8988T (cell line): ENCODE measurements at places on chromosomes 1 and 21.

GRCh38 chr21:46655230-46655629, 19.8 kb downstream of the PRMT2 start:
- no peak for DNase-seq

DNA sequence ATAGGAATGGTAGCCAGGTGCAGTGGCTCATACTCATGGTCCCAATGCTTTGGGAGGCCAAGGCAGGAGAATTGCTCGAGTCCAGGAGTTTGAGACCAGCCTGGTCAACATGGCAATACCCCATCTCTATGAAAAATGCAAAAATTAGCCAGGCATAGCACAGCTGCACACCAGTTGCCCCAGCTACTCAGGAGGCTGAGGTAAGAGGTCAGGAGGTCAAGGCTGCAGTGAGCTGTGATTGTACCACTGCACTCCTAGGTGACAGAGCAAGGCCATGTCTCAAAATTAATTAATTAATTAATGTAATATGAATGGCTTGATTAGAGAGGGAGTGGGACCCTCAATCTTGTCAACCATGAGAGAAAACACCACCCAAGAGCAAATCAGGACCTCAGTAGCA, 198.7 kb upstream of the DUSP10 start:
- DNase-seq = no peak

DNA sequence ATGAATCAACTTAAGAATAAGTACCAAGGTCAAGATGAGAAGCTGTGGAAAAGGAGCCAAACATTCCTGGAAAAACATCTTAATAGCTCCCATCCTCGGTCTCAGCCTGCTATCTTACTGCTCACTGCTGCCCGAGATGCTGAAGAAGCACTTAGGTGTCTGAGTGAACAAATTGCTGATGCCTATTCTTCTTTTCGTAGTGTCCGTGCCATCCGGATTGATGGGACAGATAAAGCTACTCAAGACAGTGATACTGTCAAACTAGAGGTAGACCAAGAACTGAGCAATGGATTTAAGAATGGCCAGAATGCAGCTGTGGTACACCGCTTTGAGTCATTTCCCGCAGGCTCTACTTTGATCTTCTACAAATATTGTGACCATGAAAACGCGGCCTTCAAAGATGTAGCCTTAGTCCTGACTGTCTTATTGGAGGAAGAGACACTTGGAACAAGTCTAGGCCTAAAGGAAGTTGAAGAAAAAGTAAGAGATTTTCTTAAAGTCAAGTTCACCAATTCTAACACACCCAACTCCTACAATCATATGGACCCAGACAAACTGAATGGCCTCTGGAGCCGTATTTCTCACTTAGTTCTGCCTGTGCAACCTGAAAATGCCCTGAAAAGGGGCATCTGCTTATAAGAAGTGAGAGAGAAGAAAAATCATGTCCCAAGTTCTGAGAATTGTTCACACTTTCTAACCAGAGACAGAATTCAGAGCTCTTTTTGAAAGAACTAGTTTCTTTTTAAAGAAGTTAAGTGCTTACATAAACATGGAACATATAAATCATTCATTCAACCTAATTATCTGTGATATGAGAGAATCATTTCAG, 35.7 kb downstream of the TOR1AIP1 start:
- no peak for DNase-seq

- no peak for DNase-seq
These were observed 471.4 kb downstream of the PTBP2 start for GRCh38 chr1:97192872-97193572.

DNA sequence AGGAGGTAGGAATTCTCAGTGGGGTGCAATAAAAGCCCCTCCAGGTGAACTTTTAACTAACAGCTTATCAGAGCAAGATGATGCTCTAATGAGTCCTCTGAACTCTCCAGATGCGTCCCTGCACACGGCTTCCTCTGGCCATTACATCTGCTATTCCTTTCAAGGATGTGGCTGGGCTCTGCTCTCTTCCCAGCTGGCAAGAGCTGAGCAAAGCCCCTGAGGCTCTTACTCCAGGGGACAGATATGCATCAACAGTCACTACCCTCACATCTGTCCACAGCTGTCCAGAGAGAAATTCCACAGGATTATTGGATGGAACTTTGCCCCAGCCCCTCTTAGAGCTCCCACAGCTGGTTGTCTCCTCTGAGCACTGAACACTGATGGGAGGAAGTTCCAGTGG, 267.8 kb downstream of the C1orf94 start:
- no peak for DNase-seq

DNA sequence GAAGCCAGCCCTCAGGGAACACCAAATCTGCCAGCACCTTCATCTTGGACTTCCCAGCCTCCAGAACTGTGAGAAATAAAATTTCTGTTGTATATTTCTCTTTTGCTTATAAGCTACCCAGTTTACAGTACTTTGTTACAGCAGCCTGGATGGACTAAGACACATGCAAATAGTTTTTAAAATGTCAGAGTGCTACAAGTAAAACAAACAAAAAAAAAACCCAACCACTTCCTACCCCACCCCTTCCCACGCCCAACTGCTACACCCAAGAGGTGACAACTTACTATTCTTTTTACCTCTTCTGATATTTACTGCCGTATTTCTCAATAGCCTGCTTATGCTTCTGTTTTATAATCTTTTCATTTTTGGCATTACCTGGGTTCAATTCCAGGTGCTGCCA, 8.6 kb upstream of the SPSB1 start:
- DNase-seq = no peak

- peak; percentile 72 for DNase-seq
These were observed 3.7 kb upstream of the SLC1A7 start for GRCh38 chr1:53145942-53146708.

GRCh38 chr1:155944444-155944799, 3.0 kb downstream of the RXFP4 start:
- DNase-seq = no peak

DNA sequence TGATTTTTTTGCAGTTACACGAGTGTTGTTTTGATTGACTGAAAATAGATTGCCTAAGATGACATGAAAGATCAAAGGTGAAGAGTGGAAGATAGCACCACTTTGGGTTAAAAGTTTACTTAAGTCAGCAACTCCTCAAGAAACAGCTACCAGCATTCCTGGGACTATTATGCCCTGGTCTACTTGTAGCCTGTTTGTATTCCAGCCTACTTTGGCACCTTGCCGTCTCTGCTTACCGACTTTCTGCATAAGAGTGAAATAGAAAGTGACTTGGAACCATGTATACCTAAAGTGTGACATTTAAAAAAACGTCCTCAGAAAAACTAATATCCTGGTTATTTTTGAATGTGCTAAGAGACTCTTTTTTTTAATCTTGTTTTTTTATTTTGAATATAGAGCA, 631.5 kb upstream of the PTBP2 start:
- no peak for DNase-seq

DNA sequence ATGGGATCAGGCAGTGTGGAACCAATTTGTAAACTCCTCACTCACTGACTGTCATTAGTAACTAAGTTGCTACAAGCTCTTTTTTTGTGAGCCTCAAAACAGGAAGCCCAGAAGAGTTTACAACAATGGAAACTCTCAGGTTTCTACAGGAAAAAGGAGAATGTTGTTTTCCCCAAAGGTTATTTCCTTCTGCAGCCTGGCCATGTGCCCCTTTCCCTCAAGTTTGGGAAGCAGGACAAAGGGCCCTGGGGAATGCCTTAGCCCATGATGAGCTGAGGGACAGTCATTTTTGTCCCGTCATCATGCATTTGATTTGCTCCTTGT, 395.9 kb downstream of the KIF26B start:
- DNase-seq = no peak

GRCh38 chr1:241711326-241711725, 59.2 kb downstream of the WDR64 start:
- no peak for DNase-seq

- no peak for DNase-seq
These were observed 54.0 kb upstream of the LRP8 start for GRCh38 chr1:53381790-53382401.

DNA sequence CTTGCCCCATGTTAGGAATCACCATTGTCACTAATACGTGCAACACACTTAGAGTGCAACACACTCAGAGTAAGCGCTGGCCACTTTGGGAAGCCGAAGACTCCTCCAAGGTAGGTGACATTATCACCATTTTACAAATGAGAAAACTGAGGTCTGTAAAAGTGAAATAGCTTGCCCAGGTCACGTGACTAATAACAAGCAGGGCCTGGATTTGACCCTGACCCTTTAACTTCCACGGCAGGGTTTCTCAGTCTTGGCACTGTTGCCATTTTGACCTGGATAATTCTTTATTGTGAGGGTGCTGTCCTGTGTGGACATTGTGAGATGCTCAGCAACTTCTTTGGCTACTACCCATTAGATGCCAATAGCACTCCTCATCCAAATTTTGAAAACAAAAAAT, 7.8 kb upstream of the GPR88 start:
- DNase-seq = no peak

DNA sequence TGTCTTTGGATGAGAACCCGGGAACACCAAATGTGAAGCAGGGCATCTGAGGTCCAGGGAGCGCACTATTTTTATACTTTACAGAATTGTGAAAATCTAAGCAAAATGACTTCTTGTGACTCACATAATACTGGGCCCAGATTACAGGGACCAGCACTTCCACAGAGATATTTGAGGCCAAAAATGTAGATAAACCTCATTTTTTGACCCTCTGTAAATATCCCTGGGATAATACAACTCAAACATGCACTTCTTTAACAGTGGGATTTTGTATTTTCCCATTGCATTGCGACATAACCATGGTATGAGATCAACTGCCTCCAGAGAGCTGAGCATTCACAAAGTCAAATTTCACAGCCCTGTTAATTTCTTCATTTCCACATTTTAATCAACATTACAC, 289.4 kb upstream of the ADGRL4 start:
- no peak for DNase-seq

GRCh38 chr1:232951605-232952004, 1.2 kb downstream of the NTPCR start:
- no peak for DNase-seq

DNA sequence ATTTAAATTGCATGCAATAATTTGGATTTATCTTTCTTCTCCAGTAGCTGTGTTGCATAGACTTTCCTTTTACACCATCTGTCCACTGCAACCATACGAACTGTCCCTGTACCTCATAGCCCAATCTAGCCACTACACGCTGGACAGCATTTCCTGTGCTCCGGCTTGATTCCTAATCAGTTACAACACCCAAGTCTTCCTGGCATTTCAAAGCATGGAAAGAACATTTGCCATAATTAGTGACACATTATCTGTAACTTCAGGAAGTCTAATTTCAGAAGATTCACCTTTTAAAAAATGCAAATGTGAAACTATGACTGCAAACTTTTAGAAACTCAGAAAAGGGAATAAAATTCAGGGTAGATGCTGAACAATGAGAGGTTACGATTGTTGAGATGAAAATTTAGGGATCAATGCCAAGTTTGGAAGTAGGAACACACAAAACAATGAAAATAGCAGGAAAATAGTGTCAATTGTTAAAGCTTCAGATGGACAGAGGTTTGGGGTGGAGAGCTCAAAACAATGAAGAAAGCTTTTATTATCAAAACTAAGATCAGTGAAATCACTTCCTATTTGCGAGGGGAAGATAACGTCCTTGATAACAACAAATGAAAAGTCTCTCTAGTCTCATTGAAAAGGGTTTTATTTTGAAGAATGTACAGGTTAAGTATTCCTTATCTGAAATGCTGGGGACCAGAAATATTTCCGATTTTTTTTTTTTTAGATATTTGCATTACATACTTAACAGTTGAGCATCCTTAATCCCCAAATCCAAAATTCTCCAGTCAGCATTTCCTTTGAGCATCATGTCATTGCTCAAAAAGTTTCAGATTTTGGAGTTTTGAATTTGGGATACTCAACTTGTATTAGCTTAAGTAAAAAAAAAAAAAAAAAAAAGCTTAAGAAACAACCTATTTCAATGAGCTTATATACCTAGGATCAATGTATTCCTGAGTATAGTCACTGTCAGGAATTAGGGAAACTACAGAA, 107.3 kb downstream of the FNBP1L start:
- DNase-seq = no peak

DNA sequence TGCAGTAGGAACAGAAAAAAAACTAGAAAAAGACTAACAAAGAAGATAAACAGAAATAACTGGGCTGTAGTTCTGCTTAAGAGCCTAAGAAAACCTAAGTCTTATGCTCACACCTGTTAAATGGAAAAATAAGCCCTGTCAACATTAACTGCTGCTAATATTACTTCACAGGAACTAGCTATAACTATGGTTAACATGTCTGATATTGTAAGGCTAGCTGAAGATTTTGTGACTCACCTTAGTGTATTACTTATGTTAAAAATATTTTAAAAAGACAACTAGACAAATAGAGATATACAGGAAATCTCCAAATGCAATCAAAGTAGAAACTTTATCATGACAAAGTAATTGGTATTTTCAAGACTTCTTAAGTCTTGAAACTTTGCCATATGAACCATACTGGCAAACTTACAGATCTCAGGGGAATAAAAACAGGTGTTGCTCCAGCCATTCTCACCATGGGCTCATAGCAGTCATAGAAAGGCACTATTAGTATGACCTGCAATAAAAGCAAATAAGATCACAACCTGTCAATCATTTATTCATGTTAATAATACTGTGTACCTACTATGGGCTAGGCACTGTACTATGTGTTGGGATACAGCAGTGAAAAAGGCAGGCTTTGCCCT, 30.7 kb downstream of the KYAT3 start:
- DNase-seq = no peak

DNA sequence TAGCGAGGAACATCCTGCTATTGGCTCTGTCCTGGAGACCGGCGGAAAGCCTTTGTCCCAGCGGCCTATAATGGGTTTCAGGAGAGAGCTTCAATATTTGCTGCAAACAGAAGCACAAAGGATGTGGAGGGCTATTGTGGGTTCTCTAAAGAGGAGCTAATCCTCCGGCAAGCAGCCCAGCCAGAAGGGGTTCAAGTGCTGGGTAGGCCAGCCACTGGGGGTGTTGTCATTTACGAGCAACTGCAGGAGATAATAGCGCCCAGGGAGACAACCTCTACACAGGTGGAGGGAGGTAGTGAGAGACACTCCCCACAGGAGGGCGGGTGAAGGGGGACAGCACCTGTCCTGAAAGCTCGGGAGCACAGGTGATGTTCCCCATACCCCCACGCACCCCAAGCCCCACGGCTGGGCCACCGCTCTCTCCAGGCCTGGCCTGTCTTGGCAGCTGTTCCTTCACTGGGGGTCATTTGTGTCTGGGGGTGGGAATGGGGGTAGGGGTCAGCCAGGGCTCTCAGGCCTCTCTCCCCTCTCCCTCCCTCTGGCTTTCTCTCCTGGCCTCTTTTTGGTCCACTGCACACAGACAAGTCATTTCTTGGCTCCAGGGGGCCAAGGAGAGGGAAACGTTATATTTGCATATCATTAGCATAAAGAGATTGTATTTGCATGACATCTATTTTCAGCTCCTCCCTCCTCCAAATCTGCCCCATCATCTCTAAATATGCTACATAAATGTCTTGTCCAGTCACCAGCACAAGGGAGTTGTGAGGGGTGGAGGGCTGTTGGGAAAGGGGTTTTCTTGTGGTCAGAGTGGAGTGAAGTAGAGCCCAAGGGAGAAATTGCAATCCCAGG, 22.0 kb upstream of the SLC26A9 start:
- DNase-seq = no peak

DNA sequence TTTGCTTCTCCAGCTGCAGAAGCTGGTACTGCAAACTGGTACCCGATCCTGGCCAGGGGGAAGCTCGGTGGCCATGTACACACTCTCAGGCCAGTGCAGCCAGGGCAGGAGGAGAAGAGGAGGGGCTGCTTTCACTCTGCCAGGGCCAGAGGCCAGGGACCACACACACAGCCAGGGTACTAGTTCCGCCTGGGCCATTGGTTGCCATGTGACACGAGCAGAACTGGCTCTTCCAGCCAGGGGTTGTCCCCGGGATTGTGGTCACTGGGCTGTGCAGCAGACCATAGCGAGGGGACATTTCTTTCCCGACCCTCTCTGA, 3.7 kb upstream of the SHISAL2A start:
- DNase-seq = no peak
